ENCODE measurements at places on chromosomes 16 and 17.

DNA sequence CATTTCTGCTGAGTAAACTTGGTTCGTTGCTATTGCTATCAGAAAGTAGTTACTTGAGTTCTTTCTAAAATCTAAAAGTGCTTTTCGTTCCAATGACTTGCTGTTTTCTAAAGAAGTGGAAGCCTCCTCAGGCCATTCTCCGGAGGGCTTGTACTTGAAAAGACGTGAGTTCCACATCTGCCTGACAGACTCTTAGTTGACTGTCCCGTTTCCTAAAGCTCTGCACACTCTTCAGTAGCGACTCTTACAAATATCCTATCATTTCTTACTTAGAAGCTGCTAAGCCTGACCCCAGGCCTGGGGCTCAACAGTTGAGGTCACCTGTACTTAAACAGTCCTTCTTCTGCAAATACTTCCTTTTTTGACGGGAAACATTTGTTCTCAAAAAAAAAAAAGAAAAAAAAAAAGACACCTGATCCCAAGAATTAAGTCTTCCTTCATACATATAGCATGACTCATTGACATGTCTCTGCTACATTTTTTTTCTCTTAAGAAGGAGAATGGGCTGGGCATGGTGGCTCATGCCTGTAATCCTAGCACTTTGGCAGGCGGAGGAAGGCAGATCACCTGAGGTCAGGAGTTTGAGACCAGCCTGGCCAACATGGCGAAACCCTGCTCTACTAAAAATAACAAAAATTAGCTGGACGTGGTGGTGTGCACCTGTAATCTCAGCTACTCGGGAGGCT is 61.5 kb downstream of the DHRS7C start:
- DNase-seq, result no peak

- DNase-seq, result no peak
These were observed 45.2 kb downstream of the ST3GAL2 start for GRCh38 chr16:70393662-70394061.

- no peak for DNase-seq
These were observed at the start of gene MMP28 for GRCh38 chr17:35795007-35795870. TSS of gene MMP28 (minus strand) at chr17:35795641. CDS start at chr17:35795377, 264 bp downstream.

DNA sequence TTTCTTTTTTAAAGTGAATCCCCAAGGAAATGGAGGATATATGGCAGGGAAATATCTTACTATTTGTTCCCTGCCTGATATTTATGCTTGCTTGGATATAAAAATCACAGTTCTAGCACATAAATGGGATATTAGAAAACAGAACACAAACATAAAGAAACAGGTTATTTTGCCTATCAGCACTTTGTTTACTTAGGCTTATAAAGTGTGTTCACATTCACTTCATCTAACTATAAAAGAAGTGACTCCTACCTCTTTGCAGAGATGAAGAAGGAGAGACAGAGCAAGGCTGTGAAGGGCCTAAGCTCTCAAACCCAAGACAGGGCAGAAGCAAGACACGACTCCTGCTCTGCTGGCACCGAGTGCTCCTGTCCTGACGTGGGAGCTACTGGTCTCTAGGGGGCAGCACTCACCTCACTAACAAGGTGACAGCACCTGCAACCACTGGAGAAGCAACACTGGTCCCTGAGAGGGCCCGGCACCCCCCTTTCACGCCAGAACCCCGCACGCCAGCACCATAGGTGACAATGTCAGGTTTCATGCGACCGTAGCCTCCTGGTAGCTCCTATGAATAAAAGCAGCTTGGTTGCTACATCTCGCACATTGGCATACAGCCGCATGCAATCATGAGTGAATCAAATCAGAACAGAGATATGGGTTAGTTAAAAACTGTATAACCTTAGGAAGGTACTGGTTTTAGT is 32.0 kb downstream of the MBTPS1 start:
- DNase-seq, result peak; percentile 71

- peak; percentile 30 for DNase-seq
These were observed 30.8 kb downstream of the FOXL1 start for GRCh38 chr16:86609115-86609514.

- no peak for DNase-seq
These were observed 1.3 kb upstream of the TRPV1 start for GRCh38 chr17:3610523-3610922.

- DNase-seq, result no peak
These were observed 1.4 kb downstream of the DHX33 start for GRCh38 chr17:5467416-5467815.

DNA sequence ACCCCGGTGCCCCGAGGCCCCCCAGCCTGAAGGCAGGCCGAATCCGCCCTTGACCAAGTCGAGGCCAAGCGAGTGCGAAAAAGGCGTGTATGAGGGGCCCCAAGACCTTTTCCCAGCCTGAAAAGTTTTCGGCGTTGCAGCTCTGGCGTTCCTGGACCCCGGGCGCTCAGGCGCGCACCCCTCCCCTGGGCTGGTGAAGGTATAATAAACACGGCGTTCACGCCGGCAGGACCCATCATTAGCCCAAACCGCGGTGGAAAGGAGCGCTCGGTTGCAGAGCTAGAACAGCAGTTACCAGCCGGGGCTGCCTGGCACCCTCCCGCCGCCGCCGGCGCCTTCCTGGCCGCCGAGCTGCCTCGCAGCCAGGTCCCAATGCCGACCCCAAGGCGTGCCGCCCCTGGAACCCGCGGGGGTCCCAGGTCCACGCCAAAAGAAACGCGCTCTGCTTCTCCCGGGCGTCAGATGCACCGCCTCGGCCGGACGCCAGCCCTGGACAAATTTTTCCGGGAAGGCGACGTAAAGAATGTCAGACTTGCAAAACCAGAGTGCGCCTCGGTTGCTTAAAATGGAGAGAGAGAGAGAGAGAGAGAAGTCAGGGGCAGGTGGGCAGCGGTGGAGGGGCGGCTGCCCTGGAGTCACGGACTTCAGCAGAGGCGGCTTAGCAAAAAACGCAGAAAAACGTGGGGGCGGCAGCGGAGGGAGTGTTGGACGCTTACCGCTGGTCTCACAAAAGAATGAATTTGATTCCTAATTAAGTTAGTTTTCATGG is 11.5 kb upstream of the FOXF1 start:
- DNase-seq, result no peak

DNA sequence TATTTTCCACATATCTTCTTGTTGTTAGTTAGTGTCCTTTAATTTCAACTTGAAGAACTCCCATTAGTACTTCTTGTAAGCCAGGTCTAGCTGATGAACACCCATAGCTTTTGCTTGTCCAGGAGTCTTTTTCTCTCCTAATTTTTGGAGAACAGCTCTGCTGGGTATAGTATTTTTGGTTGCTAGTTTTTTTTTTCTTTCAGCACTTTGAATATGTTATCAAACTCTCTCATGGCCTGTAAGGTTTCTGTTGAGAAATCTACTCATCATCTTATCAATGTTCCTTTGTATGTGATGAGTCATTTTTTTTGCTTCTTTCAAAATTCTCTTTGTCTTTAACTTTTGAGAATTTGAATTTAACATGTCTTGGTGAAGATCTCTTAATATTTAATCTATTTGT is 31.8 kb upstream of the NKD1 start:
- DNase-seq, result no peak

- DNase-seq, result no peak
These were observed 240.7 kb downstream of the MAP2K6 start for GRCh38 chr17:69654981-69655855.

GRCh38 chr17:66726371-66726770 is 108.5 kb upstream of the CACNG5 start:
- no peak for DNase-seq

GRCh38 chr16:59161679-59162078 is 427.6 kb upstream of the GOT2 start:
- DNase-seq, result no peak

DNA sequence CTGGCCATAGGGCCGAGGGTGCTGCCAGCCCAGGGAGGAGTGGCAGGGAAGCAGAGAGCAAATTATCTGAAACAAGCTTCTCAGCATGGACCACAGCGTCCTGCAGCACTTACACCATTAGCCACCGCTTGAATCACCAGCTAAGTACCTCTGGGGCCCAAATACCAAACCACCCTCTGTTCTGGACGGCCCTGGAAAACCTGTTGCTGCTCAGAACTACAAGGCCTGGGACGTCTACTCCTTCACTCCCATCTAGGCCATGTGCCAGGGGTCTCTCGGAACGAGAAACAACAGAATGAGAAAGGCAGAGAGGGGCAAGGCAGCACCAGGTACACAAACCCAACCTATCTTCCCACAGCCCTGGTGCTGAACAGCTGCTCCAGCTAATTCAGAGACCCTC is 39.9 kb upstream of the GFOD2 start:
- DNase-seq, result no peak

- no peak for DNase-seq
These were observed 30.6 kb downstream of the CHD9 start for GRCh38 chr16:53085369-53085843.

- no peak for DNase-seq
These were observed 2.6 kb downstream of the CA7 start for GRCh38 chr16:66846831-66847230.

- DNase-seq, result no peak
These were observed 31.5 kb downstream of the MBTPS1 start for GRCh38 chr16:84085271-84085667.

GRCh38 chr16:3876695-3877094 is 3.8 kb downstream of the CREBBP start:
- no peak for DNase-seq

DNA sequence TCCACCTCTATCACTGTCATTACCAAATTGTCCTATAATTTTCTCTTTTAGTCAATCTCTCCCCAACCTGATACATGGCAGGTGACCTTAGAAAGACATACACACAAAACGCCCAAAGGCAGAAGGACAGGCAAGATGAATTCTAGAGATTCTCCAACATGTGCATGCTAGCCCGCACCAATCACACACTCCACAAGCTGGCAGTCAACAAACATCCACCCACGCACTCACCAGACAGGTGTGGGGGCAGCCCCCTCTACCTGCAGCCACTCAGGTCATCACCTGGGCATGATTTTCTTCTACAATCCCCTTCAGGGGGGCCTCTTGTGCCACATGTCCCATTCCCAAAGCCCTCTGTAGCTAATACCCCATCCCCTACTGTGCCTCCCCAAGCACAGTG is 9.5 kb downstream of the MPP2 start:
- no peak for DNase-seq

DNA sequence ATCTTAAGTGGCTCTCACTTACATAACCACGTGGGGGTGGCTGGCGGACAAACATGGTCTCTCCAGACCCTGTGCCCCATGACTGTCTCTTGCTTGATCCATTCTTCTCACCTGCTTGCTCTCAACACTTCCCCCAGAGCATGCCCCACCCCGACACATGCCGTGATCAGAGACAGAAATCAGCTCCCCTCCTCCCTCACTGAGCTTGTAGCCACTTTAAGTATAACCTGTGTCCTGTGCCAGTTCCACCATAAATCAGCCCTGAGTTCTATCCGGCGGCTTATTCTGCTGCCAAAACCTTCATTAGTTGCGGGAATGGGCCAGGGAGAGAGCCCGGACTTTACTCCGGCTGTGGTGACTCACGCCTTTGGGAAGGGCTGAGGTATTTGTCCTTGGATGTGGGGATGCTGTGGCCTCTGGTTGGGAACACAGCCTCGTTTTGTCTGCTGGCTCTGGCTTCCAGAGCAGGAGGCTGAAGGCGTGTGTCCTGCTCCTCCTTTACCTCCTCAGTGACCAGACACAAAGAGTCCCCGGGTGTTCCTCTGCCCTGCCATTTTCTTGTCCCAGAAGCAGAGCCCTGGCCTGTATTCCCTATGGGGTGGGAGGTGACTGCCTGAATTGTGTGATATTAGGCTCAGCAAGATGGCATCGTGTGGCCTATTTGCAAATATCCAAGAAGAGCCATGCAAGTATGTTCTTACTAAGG is 21.1 kb downstream of the ANKRD40 start:
- no peak for DNase-seq

GRCh38 chr16:84312783-84313382 is 18.2 kb downstream of the WFDC1 start:
- DNase-seq, result no peak

- DNase-seq, result no peak
These were observed 735 bp downstream of the PSMD11 start for GRCh38 chr17:32445074-32445415.

GRCh38 chr17:73007407-73007806 is 85.1 kb downstream of the SLC39A11 start:
- no peak for DNase-seq

- no peak for DNase-seq
These were observed 3.2 kb downstream of the ACADVL start for GRCh38 chr17:7222972-7223292.

- DNase-seq, result no peak
These were observed 449.5 kb upstream of the CDH5 start for GRCh38 chr16:65916995-65917394.

- DNase-seq, result no peak
These were observed 10.7 kb downstream of the FSCN2 start for GRCh38 chr17:81538651-81539570.

DNA sequence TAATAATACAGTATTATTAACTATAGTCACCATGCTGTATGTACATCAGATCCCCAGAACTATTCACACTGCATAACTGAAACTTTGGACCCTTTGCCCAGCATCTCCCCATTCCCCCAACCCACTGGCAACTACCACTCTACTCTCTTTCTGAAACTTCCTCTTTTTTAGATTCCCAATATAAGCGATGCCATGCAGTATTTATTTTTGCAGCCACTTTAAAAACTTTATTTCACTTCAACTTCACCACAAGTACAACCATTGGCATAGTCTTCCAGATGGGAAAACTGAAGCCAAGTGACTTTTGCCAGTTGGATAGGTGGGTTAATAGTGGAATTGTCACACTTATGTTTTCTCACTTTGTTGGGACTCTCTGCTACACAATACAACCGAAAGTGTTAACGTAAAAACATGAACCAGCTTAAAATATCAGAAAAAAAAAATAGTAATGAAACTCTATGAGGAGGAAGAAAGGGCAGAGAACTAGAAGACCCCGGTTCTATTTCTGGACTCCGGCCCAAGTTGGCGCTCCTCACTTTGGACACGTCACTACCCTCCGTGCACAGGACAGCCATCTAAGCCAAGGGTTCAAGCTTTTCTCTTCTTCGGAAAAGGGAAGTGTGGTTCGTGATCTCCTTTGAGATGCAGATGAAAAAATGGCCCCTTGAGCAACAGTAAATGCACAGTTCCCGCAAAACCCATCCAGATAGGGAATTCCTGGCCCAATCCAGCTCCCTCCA is 743 bp downstream of the SHCBP1 start:
- DNase-seq, result peak; percentile 9

- DNase-seq, result no peak
These were observed 13.3 kb upstream of the MYH8 start for GRCh38 chr17:10435096-10435495.

- DNase-seq, result no peak
These were observed 78.4 kb upstream of the CDH11 start for GRCh38 chr16:65200156-65200773.

DNA sequence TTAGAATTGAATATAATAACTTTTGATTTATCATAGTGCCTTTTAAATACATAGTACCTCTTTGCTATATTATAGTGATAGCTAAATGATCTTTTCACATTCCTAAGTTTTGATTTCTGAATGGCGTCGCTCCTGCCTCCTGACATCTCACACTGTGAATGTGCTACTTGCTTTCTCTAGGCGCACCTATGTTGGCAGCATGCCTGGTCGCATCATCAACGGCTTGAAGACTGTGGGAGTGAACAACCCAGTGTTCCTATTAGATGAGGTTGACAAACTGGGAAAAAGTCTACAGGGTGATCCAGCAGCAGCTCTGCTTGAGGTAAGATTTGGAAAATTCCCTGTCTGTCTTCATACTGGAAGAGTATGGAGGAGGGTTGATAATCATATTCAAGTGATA is 29.8 kb upstream of the ABCC11 start:
- DNase-seq, result no peak

All from NT2/D1 (cell line).